ENCODE measurements at places on chromosomes 4 and X. TPM values are rescaled to one million over a fixed set of nuclear protein-coding genes. Genes with fewer than 3 reads are reported as not detected.

CFAP299 gene
- total RNA-seq = not detected

PIM2 gene
- total RNA-seq = 391 TPM

HEPH gene
- total RNA-seq = not detected

PRDX4 gene
- 80.3 TPM for total RNA-seq

GRCh38 chr4:48261281-48261680, 8.4 kb downstream of the TEC start:
- no peak for DNase-seq

GRCh38 chr4:3406021-3406420, 35.7 kb upstream of the HGFAC start:
- no peak for DNase-seq

DNA sequence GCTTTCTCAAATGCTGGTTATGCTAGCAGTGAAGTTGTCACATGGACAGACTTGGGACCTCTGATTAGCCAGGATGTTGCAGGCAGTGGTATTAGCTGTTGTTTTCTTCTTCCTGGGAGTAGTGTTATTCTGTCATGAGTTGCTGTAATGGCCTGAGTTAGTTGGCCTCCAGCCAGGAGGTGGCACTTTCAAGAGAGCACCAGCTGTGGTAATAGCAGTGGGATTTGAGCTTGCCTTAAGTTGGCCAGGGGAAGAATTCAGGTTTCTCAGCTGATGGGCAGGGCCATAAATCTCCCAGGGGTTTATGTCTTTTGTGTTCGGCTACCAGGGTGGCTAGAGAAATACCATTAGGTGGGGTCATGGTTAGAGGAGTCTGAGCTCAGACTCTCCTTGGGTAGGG, 132.6 kb downstream of the GLUD2 start:
- no peak for DNase-seq
